Aorta (tissue), 5 donors: ENCODE measurements at places on chromosomes 6 and 20.

DNA sequence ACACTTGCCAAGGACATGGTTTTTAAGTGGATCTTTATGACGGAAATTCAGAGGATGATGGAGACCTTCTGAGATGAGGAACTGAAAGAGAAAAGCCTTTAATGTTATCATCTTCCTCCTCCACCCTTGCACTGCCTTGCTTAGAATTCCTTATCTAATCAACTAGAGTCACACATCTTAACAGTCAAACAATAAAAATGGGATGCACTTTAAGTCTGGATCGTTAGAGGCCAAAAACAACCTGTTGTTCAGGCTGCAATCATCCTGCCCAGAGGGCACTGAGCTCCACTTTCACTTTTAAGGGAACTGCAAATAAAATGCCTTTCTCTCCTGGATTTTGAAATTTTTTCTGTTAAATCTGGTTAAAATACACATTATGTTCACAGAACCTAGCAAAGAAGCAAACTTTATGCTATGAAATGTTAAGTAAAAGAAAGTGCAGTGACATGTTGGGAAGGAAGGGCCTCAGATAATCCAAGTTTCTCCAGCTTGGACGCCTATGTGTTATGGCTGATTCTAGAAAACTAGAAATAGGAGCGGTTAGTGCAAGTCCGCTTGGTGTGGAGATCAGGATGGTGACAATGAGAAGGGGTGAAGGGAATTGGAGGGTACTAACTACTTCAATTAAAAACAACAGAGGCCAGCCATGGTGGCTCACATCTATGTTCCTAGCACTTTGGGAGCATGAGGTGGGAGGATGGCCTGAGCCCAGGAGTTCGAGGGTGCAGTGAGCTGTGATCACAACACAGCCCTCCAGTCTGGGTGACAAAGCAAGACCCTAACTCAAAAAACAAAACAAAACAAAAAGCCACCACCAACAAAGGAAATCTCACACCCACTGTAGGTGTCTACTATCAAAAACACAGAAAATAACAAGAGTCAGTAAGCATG, 66.4 kb upstream of the KIF13A start:
- H3K27me3 ChIP-seq: no peaks in the 10 kb centered on the region
- H3K4me3 ChIP-seq: no peak overlapping the region
- H3K36me3 ChIP-seq: no peaks in the 10 kb centered on the region
- H3K4me1 ChIP-seq: no peaks in the 10 kb centered on the region
- peak overlapping the region; percentile 97 for H3K27ac ChIP-seq

GRCh38 chr6:40280231-40280630, 306.9 kb downstream of the LRFN2 start:
- no peaks in the 10 kb centered on the region for H3K4me1 ChIP-seq
- H3K27me3 ChIP-seq: no peaks in the 10 kb centered on the region
- no peaks in the 10 kb centered on the region for H3K36me3 ChIP-seq
- H3K4me3 ChIP-seq: no peak overlapping the region
- no peak for DNase-seq

DNA sequence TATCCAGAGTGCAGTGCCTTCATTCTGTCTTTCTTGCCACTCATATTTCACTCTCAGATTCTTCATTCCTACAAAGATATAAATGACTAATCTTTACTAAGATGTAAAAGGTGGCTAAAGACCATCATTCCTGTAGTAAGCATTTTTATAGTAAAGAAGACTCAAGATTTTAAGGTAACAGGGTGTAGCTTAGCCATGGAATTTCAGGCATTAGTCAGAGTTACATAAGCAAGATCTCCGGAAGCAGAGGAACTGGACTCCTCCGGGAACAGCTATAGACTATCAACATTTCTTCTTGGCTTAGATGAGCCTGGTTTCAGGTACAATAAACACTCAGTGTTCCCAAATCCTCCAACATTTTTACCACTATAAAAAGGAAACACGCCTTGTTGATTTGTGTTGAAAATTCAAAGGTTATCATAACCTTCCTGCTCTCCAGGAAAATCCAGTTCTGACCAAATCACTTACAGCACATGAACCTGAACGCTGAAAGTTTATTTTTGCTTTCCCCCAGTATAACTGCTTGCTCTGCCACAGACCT, 23.7 kb downstream of the SERPINB1 start:
- H3K36me3 ChIP-seq: no peaks in the 10 kb centered on the region
- H3K4me1 ChIP-seq: no peaks in the 10 kb centered on the region
- DNase-seq: no peak
- H3K27me3 ChIP-seq: no peaks in the 10 kb centered on the region
- no peak overlapping the region for H3K4me3 ChIP-seq

DNA sequence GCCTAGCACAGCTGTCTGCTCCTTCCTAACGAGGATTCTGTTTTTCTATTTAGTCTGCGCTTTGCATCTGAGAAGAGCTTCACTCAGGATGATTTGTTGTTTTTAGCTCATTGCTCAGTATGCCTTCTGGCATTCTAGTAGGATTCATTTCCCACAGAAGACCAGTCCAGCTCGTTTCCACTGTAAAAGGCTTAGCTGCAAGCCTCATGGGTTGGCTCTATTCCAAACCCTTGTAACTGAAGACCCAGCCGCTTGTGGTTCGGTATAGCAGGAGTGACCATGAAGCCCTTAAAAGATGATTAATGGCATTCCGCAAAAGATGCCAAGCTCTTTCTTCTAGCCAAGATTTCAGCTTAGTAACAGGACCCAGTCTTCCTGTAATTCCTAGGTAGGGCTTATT, 7.2 kb downstream of the ADGRF1 start:
- H3K4me1 ChIP-seq: no peaks in the 10 kb centered on the region
- no peak overlapping the region for H3K27ac ChIP-seq
- DNase-seq: no peak
- no peak overlapping the region for H3K4me3 ChIP-seq
- H3K36me3 ChIP-seq: no peaks in the 10 kb centered on the region
- H3K27me3 ChIP-seq: peaks cover 3% of the 10 kb centered on the region

GRCh38 chr20:31990641-31991338, 19.4 kb upstream of the CCM2L start:
- H3K27ac ChIP-seq: no peak overlapping the region
- no peaks in the 10 kb centered on the region for H3K4me1 ChIP-seq
- no peak for DNase-seq

DNA sequence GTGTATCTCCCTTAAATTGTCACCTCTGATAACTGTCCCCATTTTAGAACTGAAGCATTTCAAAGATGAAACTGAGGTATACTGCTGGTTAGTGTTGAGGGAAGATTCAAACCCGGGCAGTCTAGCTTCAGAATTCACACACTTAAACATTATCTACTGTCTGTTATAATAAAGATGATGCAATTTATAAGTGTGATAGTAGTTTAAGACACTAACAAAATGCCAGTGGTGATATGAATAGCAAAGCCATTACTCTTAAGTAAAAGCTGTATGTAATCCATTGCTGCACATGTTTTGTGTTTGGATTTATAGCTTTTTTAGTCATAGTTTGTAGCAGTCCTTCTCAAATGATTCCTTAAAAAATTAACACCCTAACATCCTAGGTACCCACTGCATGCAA, 19.8 kb downstream of the USP45 start:
- H3K4me3 ChIP-seq: no peak overlapping the region
- H3K4me1 ChIP-seq: no peaks in the 10 kb centered on the region
- no peak overlapping the region for H3K27ac ChIP-seq
- no peaks in the 10 kb centered on the region for H3K27me3 ChIP-seq
- DNase-seq: no peak

- DNase-seq: no peak
- no peak overlapping the region for H3K27ac ChIP-seq
- no peak overlapping the region for H3K4me3 ChIP-seq
- no peaks in the 10 kb centered on the region for H3K4me1 ChIP-seq
- no peaks in the 10 kb centered on the region for H3K27me3 ChIP-seq
Measured at GRCh38 chr6:132404736-132405135, 3.5 kb upstream of the MOXD1 start.

GRCh38 chr20:58019850-58020625, 208.4 kb downstream of the ANKRD60 start:
- no peak overlapping the region for H3K4me3 ChIP-seq
- DNase-seq: no peak
- no peak overlapping the region for H3K27ac ChIP-seq
- H3K4me1 ChIP-seq: no peaks in the 10 kb centered on the region
- no peaks in the 10 kb centered on the region for H3K27me3 ChIP-seq

- H3K36me3 ChIP-seq: no peaks in the 10 kb centered on the region
- H3K27ac ChIP-seq: no peak overlapping the region
- peak; percentile 86 for DNase-seq
- peak overlapping the region; percentile 97 for H3K4me3 ChIP-seq
- H3K27me3 ChIP-seq: no peaks in the 10 kb centered on the region
- no peaks in the 10 kb centered on the region for H3K4me1 ChIP-seq
Measured at GRCh38 chr6:31356216-31356945, 598 bp downstream of the HLA-B start.

- peak overlapping the region; percentile 78 for H3K27ac ChIP-seq
- no peaks in the 10 kb centered on the region for H3K27me3 ChIP-seq
- peak; percentile 87 for DNase-seq
- no peaks in the 10 kb centered on the region for H3K4me1 ChIP-seq
- peak overlapping the region; percentile 65 for H3K4me3 ChIP-seq
Measured at GRCh38 chr6:2765896-2766766, 938 bp downstream of the WRNIP1 start.

- no peaks in the 10 kb centered on the region for H3K27me3 ChIP-seq
- peak; percentile 98 for DNase-seq
- H3K4me3 ChIP-seq: peak overlapping the region; percentile 36
- H3K27ac ChIP-seq: peak overlapping the region; percentile 90
Measured at GRCh38 chr6:31814677-31815024, 432 bp downstream of the HSPA1L start.

GRCh38 chr6:34284563-34285447, 36.0 kb upstream of the SMIM29 start:
- no peaks in the 10 kb centered on the region for H3K4me1 ChIP-seq
- H3K36me3 ChIP-seq: peaks cover 1% of the 10 kb centered on the region
- no peak overlapping the region for H3K4me3 ChIP-seq

GRCh38 chr6:46832816-46833215, 39.6 kb downstream of the MEP1A start:
- no peaks in the 10 kb centered on the region for H3K36me3 ChIP-seq
- H3K27ac ChIP-seq: no peak overlapping the region
- no peaks in the 10 kb centered on the region for H3K27me3 ChIP-seq
- no peaks in the 10 kb centered on the region for H3K4me1 ChIP-seq

DNA sequence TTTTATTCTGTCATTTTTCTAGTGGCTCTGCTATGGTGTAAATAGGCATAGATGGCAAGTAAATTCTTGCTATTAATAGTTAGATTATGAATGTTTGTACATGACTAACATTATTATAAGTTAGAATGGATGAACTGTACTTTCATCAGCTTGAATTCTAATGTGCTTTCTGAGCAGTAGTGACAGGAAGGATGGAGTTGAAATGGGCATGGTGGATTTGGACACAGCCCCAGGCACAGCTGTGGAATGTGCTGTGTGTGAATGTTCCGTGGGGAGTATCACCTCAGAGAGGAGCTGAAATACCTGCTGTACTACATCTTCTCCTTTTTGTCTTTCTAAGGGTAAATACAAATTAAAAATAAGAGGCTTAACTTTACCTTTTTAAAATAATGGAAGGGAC, 66.8 kb downstream of the FBXO5 start:
- H3K36me3 ChIP-seq: no peaks in the 10 kb centered on the region
- DNase-seq: no peak
- H3K27me3 ChIP-seq: no peaks in the 10 kb centered on the region
- no peaks in the 10 kb centered on the region for H3K4me1 ChIP-seq

DNA sequence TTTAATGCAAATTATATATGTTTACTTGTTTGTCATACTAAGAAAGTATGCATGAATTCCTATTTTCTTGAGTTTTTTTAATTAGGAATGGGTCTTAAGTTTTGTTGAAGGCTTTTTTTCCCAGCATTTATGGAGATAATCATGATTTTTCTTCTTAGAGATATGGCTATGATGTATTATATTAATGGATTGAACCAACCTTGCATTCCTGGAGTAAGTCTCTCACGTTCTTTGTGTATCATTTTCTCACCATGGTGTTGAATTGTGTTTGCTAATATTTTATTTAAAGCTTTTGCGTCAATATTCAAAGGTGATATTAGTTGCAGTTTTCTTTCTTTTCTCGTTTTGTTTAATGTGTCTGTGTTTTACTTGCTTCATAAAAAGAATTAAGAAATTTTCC, 48.4 kb upstream of the SLC35D3 start:
- no peaks in the 10 kb centered on the region for H3K27me3 ChIP-seq
- no peak for DNase-seq
- no peaks in the 10 kb centered on the region for H3K36me3 ChIP-seq

DNA sequence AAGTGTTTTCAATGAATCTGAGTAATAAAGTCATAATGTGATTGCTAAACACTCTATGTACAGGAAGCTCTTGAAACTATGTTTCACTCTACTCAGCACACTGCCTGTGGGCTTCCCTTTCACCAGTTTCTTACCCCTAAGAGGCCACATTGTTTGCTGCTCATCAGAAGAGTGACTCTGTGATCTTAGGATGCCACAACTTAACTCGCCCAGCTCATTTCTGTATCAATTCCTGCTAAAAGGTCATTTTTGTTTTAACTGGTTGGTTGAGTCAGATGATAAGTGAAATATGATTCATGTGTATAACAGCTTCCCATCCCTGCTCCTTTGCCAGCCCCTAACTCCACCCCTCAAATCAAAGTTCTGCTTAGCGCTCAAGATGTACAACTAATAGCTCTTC, 9.8 kb upstream of the NDUFAF4 start:
- no peak overlapping the region for H3K27ac ChIP-seq
- no peak overlapping the region for H3K4me3 ChIP-seq
- H3K27me3 ChIP-seq: no peaks in the 10 kb centered on the region
- H3K4me1 ChIP-seq: no peaks in the 10 kb centered on the region
- H3K36me3 ChIP-seq: no peaks in the 10 kb centered on the region

GRCh38 chr20:61922411-61922810, 143.3 kb downstream of the TAF4 start:
- no peak overlapping the region for H3K4me3 ChIP-seq
- H3K27ac ChIP-seq: no peak overlapping the region
- no peaks in the 10 kb centered on the region for H3K27me3 ChIP-seq
- DNase-seq: no peak

GRCh38 chr6:12293235-12293930, 3.2 kb downstream of the EDN1 start:
- no peaks in the 10 kb centered on the region for H3K27me3 ChIP-seq
- DNase-seq: no peak
- H3K36me3 ChIP-seq: no peaks in the 10 kb centered on the region
- peaks cover 4% of the 10 kb centered on the region for H3K4me1 ChIP-seq
- peak overlapping the region; percentile 54 for H3K27ac ChIP-seq

DNA sequence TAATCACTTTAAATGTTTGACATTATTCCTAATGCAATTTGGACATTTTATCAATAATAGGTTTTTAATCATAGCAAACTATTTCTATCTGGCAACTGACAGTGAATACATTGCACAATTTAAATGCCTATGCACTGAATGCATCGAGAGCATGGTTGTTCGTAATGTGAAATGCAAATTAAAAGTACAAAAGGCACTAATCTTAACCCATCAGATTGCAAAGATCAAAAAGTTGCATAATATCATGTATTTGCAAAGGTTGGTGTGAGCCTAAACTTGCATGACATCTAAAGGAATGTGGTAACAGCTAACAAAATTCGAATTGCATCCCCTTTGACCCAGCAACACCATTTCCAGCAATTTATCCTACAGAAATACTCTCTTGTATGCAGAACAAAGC, 469.9 kb upstream of the IRAK1BP1 start:
- H3K27me3 ChIP-seq: no peaks in the 10 kb centered on the region
- no peak overlapping the region for H3K27ac ChIP-seq
- no peak overlapping the region for H3K4me3 ChIP-seq
- DNase-seq: no peak
- H3K4me1 ChIP-seq: no peaks in the 10 kb centered on the region
